WTC11 (cell line): ENCODE measurements at places on chromosomes 7 and 10. TPM values are rescaled to one million over a fixed set of nuclear protein-coding genes. Genes with fewer than 3 reads are reported as not detected.

Gene POLD2
- 140 to 154 TPM (median 146 TPM) in 3 replicates for total RNA-seq

GRCh38 chr7:28629216-28629842 lies 217.0 kb downstream of the CREB5 start:
- peaks cover 20% of the 10 kb centered on the region for H3K4me1 ChIP-seq
- H3K27ac ChIP-seq: no peak overlapping the region
- H3K27me3 ChIP-seq: no peaks in the 10 kb centered on the region; the same call in 1 of the 2 replicates
- H3K36me3 ChIP-seq: no peaks in the 10 kb centered on the region
- no peak overlapping the region for H3K4me3 ChIP-seq
- DNase-seq: no peak

GRCh38 chr10:51808187-51808586 lies 108.8 kb upstream of the CSTF2T start:
- H3K27ac ChIP-seq: no peak overlapping the region
- H3K4me3 ChIP-seq: no peak overlapping the region
- H3K4me1 ChIP-seq: peaks cover 3% of the 10 kb centered on the region
- no peaks in the 10 kb centered on the region for H3K27me3 ChIP-seq

Gene WDFY4
- 0.13 to 0.25 TPM (median 0.21 TPM) in 3 replicates for total RNA-seq

GRCh38 chr10:112332509-112333228 lies 41.2 kb upstream of the ACSL5 start:
- H3K4me1 ChIP-seq: peaks cover 3% of the 10 kb centered on the region; the same call in 1 of the 2 replicates
- H3K27ac ChIP-seq: no peak overlapping the region
- H3K4me3 ChIP-seq: no peak overlapping the region
- H3K36me3 ChIP-seq: no peaks in the 10 kb centered on the region

- H3K4me3 ChIP-seq: no peak overlapping the region
- H3K36me3 ChIP-seq: peaks cover 17% of the 10 kb centered on the region
Observed at GRCh38 chr7:34552502-34552901, 105.5 kb upstream of the NPSR1 start.

DNA sequence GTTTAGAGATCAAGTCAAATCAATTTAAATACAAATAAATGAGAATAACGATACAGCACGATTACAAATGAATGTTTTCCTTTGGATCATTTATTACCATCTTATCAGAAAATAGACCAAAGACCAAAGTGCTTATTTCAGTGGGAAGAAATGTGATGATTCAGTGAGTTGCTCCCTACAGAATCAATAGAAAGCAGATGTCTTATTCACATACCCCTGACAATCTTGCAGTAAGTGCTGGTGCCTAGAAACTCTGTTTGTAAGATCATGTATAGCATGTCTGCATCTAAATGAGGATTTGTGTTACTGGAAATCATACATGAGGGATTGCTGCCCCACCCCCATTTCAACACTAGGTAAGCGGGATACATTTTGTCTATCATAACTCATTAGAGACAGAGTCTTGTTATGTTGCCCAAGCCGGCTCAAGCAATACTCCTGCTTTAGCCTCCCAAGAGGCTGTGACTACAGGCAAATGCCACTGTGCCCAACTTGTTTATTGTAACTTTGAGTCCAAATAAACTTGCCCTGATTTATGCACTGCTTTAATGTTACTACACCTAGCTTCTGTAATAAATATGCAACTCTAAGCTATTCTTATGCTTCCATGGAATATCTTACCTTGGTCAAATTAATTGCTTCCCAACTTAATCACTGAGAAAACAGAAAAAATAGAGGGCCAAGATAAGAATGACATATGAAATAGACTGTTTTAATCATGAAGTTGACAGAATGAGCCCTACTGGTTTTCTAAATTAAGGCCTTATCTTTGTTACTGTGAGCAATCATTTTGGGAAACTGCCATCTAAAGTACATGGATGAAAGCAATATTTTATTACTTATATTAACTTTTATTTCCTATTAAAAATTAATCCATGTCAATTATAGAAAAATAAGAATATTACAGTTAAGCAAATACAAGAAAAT lies 82.5 kb downstream of the AHR start:
- no peaks in the 10 kb centered on the region for H3K27me3 ChIP-seq
- H3K4me3 ChIP-seq: no peak overlapping the region
- peaks cover 32% of the 10 kb centered on the region for H3K4me1 ChIP-seq
- H3K36me3 ChIP-seq: no peaks in the 10 kb centered on the region

- no peaks in the 10 kb centered on the region for H3K36me3 ChIP-seq
- no peak overlapping the region for H3K27ac ChIP-seq
- H3K4me1 ChIP-seq: peaks cover 10% of the 10 kb centered on the region; the same call in 1 of the 2 replicates
- H3K4me3 ChIP-seq: no peak overlapping the region
Observed at GRCh38 chr7:140059273-140060242, 3.2 kb downstream of the PARP12 start.

- peaks cover 28% of the 10 kb centered on the region for H3K36me3 ChIP-seq
- H3K4me3 ChIP-seq: no peak overlapping the region
- DNase-seq: no peak
- no peak overlapping the region for H3K27ac ChIP-seq
- H3K4me1 ChIP-seq: no peaks in the 10 kb centered on the region
Observed at GRCh38 chr7:158101821-158102450, 485.7 kb downstream of the PTPRN2 start.

GRCh38 chr7:142969183-142969582 lies 7.0 kb upstream of the KEL start:
- no peak overlapping the region for H3K27ac ChIP-seq
- H3K27me3 ChIP-seq: no peaks in the 10 kb centered on the region; the same call in none of the 2 replicates
- no peaks in the 10 kb centered on the region for H3K4me1 ChIP-seq

GRCh38 chr10:45809837-45810236 lies 37.5 kb downstream of the AGAP4 start:
- H3K4me3 ChIP-seq: no peak overlapping the region
- H3K4me1 ChIP-seq: peaks cover 8% of the 10 kb centered on the region
- peak; percentile 15 for DNase-seq

Gene TMEM140
- total RNA-seq: 0.11 to 0.14 TPM in 2 of 3 replicates, not detected in the other

Gene TCERG1L
- total RNA-seq: 1.5 to 2.1 TPM (median 1.5 TPM) in 3 replicates

GRCh38 chr10:120015064-120015463 lies 122.5 kb downstream of the SEC23IP start:
- H3K27ac ChIP-seq: no peak overlapping the region
- no peak overlapping the region for H3K4me3 ChIP-seq
- peaks cover 13% of the 10 kb centered on the region for H3K27me3 ChIP-seq

GRCh38 chr10:74888962-74889661 lies 62.7 kb downstream of the KAT6B start:
- peaks cover 3% of the 10 kb centered on the region; the same call in 1 of the 2 replicates for H3K4me1 ChIP-seq
- peak overlapping the region; percentile 39 for H3K27ac ChIP-seq
- H3K27me3 ChIP-seq: no peaks in the 10 kb centered on the region

Gene TLX1
- total RNA-seq: 2.1 to 4.6 TPM (median 2.3 TPM) in 3 replicates

Gene SEMA3C
- total RNA-seq: 1.6 to 3.1 TPM (median 2.1 TPM) in 3 replicates

GRCh38 chr10:108632144-108632543 lies 1291.2 kb downstream of the XPNPEP1 start:
- H3K4me3 ChIP-seq: no peak overlapping the region
- no peaks in the 10 kb centered on the region for H3K36me3 ChIP-seq
- H3K4me1 ChIP-seq: no peaks in the 10 kb centered on the region
- DNase-seq: no peak
- H3K27me3 ChIP-seq: peaks cover 4% of the 10 kb centered on the region
- no peak overlapping the region for H3K27ac ChIP-seq

Gene PNLIP
- total RNA-seq: 1.4 to 1.9 TPM (median 1.6 TPM) in 3 replicates

Gene OPN1SW
- not detected in 3 replicates for total RNA-seq

Gene TRIM74
- 0.15 to 0.60 TPM (median 0.30 TPM) in 3 replicates for total RNA-seq

DNA sequence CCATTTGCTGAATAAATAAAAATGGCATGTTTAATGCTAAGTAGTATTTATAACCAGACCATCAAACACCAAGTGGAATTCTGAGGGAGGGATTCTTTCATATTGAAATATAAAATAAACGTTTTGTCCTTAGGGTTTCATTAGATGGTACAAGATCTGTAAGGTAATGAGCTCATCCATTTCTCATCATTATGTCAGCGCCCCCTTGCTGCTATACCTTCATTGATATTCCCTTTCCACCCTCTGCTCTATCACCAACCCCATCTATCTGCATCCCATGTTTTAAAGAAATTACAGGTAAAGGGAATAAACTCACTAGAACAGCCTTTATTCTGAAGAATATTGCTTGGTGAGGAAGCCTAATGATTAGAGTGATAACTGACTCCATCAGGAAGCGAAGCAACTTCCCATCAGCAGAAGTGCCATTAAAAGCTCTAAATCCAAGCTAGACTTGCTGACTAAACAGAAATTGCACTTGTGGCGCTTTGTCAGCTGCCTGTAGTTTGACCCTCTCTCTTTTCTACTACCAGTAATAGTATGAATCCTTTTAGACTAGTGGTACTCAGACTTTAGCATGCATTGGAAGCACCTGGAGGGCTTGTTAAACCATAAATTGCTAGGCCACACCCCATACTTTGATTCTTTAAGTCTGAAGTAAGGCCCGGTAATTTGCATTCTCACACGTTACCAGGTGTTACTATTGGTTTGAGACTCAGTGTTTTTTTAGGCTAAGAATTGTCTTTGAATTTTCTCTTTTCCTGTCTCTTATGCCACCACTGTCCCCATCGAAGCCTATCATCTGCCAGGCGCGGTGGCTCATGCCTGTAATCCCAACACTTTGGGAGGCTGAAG lies 27.5 kb downstream of the ADD3 start:
- no peaks in the 10 kb centered on the region for H3K36me3 ChIP-seq
- no peak overlapping the region for H3K4me3 ChIP-seq
- no peak for DNase-seq
- H3K4me1 ChIP-seq: peaks cover 51% of the 10 kb centered on the region
- H3K27ac ChIP-seq: no peak overlapping the region

Gene DEPP1
- total RNA-seq: 1.6 to 2.1 TPM (median 1.6 TPM) in 3 replicates

GRCh38 chr7:131111081-131111576 lies 216.5 kb upstream of the MKLN1 start:
- H3K4me3 ChIP-seq: peak overlapping the region; percentile 95
- DNase-seq: no peak
- H3K36me3 ChIP-seq: no peaks in the 10 kb centered on the region
- H3K27ac ChIP-seq: peak overlapping the region; percentile 61; the same call in 1 of the 2 replicates
- peaks cover 36% of the 10 kb centered on the region for H3K4me1 ChIP-seq
- H3K27me3 ChIP-seq: peaks cover 12% of the 10 kb centered on the region

DNA sequence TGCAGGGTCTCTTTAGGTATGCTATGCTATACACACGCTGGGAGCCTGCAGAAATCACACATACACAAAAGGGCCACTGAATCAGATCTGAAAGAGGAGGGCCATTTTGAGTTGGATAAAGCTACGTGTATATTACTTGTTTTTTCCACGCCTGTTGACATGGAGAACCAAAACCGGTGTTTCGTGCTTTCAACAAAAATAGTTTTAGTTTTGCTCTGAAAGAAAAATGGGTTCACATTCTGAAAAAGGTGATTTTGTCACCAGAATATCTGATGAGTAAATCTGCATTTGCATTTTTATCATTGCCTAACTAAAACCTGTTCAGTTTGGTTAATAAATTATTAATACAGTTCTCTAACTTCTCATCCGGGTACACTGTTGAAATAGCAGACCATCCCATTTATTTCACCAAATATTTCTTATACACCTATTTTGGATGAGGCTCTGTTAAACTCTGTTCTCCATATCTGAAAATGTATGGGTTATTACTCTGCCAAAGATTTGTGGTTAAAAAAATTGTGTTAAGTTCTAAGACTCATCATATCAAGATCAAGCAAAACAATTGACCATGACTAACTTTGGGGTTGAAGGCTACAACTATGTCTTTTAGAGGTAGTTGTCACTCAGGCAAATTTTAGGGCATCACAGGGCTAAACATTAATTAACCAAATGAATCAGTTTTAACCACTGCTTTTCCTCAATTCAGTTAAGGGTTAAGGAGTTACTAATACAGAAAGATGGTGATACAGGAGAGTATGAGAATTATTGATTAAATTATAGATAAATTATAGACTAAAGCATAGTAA lies 101.2 kb upstream of the RPA3 start:
- H3K4me1 ChIP-seq: peaks cover 37% of the 10 kb centered on the region
- no peak for DNase-seq
- H3K27ac ChIP-seq: no peak overlapping the region
- no peaks in the 10 kb centered on the region for H3K27me3 ChIP-seq
- no peak overlapping the region for H3K4me3 ChIP-seq
